ENCODE measurements at places on chromosomes 11 and 22.

GRCh38 chr22:37982151-37982785, 2.1 kb downstream of the SOX10 start:
- no peak for DNase-seq

DNA sequence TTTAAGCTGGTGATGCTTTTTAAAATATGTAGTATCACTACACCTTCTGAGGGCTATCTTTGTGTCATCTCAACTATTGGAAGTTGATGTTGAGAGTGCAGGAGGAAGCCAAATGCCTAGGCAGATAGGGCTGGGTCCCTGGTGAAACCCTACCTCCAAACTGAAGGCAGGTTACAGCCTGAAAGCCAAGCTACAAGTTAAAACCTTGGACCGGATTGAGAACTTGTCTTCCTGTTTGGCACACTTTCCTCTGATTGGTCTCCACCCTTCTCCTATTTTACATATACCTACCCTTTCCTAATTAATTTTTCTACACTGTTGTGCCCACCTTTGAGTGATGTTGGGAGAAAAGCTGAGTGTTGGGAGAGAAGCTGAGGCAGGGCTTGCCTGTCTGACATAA, 287.8 kb upstream of the CNTN5 start:
- DNase-seq = no peak

- no peak for DNase-seq
These were observed 6.5 kb upstream of the PVALB start for GRCh38 chr22:36823186-36823839.

GRCh38 chr22:47854251-47854650, 1091.8 kb downstream of the TBC1D22A start:
- no peak for DNase-seq

- no peak for DNase-seq
These were observed 36.7 kb upstream of the PLET1 start for GRCh38 chr11:112297248-112297866.

Measured in SW 1271 (cell line).